ENCODE measurements at places on chromosomes 6 and 20.

GRCh38 chr20:25987073-25987927, 290.6 kb upstream of the ZNF337 start:
- DNase-seq, result no peak

DNA sequence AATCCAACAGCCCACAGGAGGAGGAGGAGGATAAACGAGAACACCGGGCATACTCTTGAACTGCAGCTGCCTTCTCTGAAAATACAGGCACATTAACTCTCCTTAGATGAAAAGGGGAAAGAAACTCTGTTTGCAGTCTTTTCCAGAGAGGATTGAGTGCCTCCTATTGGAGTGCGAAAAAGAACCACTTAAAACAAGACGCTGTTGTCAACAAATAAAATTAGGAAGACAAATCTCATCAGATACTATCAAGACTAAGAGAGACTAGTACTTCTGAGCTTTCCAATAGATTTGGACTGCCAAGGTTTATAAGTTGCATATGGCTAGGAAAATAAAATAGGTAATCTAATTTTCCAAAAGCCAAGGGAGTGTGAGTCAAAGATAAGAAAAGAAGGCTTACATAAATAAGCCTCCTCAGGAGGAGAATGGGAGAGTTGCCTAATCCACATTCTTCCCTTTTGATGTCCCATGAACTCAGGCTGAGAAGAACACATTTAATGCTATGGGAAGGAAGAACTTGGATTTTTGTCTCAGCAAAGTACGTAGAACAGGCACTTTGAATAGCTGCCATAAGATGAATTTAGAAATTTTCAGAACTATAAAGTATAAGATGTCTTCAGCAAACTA, 154.7 kb downstream of the ARHGAP18 start:
- peak; percentile 8 for DNase-seq

GRCh38 chr20:21739682-21740081, 34.2 kb downstream of the PAX1 start:
- DNase-seq, result no peak

DNA sequence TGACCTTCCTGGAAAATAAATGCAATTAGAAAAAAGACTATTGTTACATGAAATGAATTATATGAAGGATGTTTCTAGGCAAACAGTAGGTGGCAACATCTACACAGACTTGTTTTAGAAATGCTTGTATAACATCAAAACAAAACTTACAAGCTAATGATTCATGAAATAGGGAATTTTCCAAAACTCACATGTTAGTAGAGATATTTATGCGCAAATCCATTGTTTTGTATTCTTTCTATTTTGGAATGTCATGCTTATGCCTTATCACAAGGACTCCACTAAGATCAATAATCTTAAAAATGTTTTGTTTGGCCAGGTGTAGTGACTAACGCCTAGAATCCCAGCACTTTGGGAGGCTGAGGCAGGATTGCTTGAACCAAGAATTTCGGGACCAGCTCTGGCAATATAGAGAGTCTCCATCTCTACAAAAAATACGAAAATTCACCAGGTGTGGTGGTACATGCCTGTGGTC, 32.3 kb upstream of the LGSN start:
- DNase-seq, result peak; percentile 65

- DNase-seq, result peak; percentile 71
These were observed 184.2 kb downstream of the CDH4 start for GRCh38 chr20:61436283-61436666.

DNA sequence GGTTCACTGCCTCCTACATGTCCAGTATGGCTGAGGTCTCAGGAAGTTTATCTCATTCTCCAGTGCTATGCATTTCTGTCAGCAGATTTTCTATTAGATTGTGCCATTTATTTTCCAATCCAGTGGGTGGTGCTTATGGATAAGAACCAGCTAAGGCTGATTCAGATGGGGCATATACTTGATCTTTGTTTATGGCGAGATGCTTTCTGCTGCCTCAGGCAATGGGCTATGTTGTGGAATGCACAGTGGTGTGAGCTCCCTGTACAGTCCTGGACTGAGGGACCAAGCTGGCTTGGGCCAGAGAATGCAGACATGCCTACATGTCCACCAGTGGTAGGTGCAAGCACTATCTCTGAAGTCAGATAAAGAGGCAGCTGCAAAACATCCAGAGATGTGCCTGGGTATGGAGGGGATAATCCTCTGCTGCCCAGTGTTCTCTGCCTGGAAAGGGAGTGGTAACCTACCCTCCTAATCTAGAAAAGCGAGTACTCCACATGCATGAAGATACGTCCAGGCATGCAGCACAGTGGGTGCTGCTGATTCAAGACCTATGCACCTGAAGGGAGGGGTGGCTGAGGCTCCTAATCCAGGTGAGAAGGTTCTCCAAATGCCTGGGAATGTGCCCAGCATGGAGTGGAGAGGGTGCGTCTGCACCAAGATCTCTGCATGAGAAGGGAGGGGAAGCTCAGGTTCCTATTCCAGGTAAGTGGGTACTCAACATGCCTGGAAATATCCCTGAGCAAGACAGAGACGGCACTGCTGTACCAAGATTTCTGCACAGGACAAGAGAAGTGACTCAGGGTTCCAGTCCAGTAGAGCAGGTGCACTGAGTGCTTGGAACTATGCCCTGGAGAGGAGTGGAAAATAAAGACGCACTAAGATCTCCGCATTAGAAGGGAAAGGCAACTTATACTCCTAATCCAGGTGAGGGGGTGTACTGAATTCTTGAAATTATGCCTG, 9.4 kb downstream of the CST4 start:
- DNase-seq, result no peak

DNA sequence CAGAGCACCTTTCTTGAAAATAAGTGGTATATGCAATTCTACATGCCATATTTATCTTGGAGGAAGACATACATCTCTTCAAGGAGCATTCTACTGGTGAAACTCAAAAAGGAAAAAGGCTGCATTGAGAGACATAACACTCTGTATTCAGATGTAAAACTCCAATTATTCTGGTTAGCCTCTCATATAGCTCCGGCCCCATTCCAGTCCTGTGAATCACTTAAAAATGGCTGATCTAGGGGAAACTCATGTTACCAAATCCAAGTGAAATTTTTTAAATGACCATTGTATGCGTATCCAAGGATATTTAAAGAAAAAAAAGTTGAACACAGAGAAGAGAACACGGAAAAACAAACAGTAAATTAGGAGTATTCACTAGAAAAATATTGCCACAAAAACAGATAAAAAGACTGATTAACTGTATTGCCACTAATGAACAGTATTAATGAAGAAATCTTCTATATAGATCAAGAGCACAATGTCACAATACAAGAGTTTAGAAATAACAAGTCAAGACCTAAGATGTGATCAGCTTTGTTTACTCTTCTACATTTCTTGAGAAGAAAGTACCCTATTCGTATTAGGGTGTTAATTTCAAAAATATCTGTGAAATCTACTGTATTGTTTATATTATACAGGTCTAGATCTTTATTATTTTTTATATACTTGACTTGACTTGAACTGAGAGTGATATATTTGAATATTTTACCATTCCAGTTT, 124.5 kb upstream of the GJE1 start:
- DNase-seq, result no peak

GRCh38 chr6:89888871-89889270, 5.4 kb upstream of the GJA10 start:
- DNase-seq, result peak; percentile 6

DNA sequence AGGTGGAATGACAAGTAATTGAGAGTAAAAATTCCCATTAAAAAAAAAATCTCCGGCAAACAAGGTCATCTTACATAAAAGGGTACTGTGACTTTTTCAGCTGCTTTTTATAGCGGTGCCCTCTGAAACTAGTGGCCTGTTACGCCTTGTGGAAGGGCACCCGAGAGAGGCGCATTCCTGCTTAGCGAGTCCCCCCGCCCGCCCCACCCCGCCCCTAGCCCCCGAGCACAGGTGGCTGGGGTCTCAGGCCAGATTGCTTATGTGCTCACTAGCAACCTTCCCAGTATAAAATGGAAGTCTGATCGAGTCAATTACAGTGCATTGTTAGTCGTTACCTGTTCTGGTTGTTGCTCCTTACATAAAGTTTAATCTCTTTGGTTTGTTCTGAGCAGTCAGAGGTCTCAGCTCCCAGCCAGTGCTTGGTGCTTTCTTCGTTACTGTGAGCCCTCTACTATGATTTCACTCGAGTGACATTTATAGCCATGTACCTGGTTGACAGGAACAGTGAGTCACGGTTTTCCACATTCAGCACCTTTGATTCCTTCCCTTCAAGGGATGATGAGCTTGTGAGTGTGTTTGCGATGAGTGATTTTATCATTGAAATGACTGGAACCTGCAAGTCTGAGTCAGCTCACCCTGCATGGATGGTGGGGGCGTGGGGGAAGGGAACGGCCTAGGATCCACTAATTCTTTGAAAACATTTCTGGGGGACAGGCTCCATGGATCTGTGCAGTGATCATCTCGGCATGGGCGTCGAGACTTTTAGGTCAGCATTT, 47.6 kb downstream of the ZDHHC14 start:
- no peak for DNase-seq

- DNase-seq, result peak; percentile 32
These were observed 28.3 kb upstream of the NHSL1 start for GRCh38 chr6:138527411-138528088.

DNA sequence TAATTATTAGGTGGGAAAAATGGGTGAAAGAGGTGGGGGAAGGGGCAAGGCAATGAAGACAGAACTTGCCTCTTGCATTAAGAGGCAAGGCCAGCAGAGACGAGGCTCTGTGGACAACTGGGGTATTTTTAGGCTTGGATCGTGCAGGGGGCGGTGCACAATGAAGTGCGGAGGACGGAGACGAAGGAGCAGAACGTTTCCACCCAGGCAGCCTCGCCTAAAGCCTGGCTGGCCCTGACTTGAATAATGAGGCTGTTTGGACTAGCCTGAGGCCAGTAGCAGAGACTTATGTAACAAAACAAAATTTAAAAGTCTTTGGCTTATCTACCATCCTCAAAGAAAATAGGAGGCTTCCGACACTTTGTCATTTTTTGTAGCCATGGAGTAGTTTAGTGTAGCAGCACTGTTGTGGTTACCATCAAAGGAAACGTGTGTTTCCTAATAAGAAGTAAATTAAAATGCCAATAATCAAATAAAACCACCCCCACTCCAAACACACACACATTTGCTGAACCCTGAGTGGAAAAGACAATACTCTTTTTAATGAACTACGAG, 370.0 kb upstream of the CNR1 start:
- DNase-seq, result no peak

DNA sequence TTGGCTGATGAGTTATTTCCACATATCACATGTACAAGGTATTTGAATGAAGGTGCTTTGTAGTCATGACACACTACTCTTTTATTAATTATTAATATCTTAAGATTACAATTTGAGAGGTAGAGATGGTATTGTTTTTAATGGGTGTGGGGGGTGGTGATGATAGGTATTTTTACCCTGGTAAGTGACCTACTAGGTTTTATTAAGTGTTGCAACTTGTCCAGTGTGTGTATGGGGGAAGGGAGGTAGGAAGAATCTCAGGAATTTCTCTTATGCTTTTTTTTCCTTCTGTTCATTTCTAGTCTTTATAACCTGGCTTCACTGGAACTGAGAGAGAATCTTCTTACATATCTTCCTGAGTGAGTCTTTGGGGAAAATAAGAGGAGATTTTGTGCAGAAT, 101.4 kb downstream of the LRRC1 start:
- peak; percentile 9 for DNase-seq

DNA sequence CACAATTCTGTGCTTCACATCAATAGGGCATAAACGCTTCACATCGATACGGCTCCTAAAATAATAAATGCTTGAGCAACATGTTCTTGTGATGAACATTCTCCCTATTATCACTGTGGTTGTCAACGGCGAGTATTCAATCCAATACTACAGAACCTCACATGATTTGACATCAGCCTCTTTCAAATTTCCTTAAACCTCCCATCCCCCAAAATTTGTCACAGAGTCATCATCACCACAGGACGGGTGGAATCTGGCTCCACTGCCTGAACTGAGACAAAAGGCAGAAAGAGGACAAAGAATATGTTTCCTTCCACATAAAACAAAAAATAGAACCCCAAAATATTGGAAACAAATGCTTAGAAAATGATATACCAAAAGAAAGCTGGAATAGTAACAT, 7.3 kb downstream of the THEMIS start:
- no peak for DNase-seq

DNA sequence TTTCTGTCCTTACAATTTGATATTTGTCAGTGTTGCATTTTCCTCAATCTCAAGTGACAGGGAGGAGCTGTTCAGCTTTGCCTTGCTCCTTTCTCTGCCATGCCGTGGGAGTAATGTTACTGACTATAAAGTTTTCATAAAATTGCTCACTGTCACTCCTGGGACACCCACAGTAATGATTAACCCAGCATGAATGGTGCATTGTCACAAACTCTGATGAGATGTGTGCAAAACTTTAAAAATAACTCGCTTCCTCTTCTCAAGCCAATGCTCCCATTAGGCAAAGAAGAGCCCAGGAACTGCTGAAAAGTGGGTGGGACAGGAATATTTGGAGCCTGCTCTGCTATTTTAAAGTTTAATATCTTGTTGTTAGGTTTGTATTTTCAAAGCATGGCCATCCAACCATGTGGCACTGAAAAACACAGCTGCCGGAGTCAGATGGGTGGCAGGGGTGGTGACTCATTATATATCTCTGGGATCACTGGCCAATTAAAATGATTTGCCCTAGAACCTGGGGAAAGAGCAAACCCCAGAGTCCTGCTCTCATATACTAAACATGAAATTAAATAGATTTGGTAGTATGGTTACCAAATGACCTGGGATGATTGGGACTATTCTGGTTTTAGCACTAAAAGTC, 260.1 kb downstream of the BTBD3 start:
- no peak for DNase-seq

DNA sequence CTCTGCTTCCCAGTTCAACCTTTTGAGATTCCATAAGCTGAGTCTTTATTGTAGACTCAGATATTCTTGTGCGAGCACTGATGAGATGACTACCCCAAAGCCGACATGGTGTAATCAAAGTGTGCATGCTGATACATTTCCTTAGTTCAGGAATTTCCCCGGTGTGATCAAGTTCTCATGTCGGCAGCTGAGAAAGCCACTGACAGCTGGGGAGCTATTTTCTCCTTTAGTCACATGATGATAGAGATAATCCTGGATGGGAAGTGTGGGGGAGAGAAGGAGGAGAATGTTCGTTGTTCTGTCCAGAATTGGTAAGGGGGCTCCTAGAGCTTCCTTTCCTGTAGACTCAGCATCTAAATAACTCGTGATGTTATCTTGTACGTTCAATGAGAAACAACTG, 7.7 kb upstream of the CAP2 start:
- DNase-seq, result peak; percentile 43

- no peak for DNase-seq
These were observed 551.0 kb downstream of the HAO1 start for GRCh38 chr20:7389216-7389615.

DNA sequence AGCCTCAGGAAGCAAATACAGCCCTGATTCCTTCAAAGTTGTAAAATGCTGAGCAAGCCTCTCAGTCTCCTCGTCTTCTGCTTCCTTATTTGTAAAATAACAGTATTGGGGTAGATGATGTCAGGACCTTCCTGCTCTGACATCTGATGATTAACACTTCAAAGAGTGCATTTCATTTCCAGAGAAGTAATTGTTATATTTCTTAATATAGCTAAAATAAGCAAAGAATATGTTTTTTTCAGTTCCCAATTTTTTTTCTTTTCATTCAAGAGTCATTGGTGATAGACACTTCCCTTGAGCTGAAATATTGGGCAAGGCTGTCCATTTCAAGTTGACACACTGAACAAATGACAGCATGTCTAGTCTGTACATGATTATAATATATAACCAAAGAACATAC, 53.4 kb downstream of the SLX4IP start:
- no peak for DNase-seq

GRCh38 chr6:149271348-149272340, 45.9 kb upstream of the TAB2 start:
- peak; percentile 35 for DNase-seq

GRCh38 chr20:57781901-57782300, 72.1 kb upstream of the PMEPA1 start:
- no peak for DNase-seq
